IMR-90 (cell line): ENCODE measurements at places on chromosomes 4 and X. TPM values are rescaled to one million over a fixed set of nuclear protein-coding genes. Genes with fewer than 3 reads are reported as not detected.

EMCN gene
- not detected in 2 replicates for total RNA-seq

DNA sequence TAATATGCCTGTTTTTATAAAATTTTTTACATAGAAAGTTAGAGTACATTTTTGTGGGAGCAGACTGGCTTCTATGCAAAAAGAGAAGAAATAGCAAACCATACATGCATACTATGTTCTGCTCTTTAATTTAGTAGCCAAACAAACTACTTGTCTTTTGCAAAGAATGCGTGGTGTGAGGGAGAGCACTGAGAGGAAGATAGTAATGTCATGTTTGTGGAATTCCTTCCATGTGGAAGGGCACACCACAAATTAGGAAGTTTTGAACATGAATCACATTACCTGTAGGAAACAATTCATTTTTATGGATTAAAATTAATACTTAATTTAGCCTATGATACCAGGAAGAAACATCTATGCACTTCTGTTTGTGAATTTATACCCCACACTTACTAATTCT lies 1529.1 kb upstream of the ADGRL3 start:
- no peak for DNase-seq
- H3K4me3 ChIP-seq = no peak overlapping the region
- H3K4me1 ChIP-seq = no peaks in the 10 kb centered on the region
- H3K27me3 ChIP-seq = no peaks in the 10 kb centered on the region
- no peaks in the 10 kb centered on the region for H3K36me3 ChIP-seq

SRPX2 gene
- 14.4 and 20.6 TPM in 2 replicates for total RNA-seq

DNA sequence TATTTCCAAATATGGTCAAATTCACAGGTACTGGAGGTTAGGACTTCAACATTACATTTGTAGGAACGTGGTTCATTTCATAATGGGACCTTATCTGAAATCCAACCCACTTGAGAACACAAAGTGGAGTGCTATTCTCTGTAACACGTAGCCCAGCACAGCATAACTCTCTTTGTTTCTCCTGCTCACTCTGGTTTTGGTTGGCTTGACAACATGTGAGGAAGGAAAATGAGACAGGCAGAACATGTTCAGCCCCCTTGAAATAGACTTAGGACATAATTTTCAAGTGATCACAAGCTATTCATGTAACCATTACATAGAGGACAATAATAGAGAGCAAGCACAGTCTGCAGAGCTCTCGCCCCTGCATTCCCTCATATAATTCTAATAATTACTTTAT lies 115.1 kb upstream of the SMIM10 start:
- no peak for DNase-seq
- H3K4me3 ChIP-seq = no peak overlapping the region
- H3K4me1 ChIP-seq = no peaks in the 10 kb centered on the region
- H3K36me3 ChIP-seq = no peaks in the 10 kb centered on the region

- H3K4me3 ChIP-seq = no peak overlapping the region
- H3K4me1 ChIP-seq = peaks cover 3% of the 10 kb centered on the region
- no peaks in the 10 kb centered on the region for H3K36me3 ChIP-seq
- H3K27me3 ChIP-seq = no peaks in the 10 kb centered on the region
- H3K27ac ChIP-seq = no peak overlapping the region
Measured at GRCh38 chr4:143230683-143231082, 46.0 kb downstream of the USP38 start.

GRCh38 chrX:136863826-136864225 lies 16.7 kb downstream of the RBMX start:
- H3K4me3 ChIP-seq = no peak overlapping the region
- no peaks in the 10 kb centered on the region for H3K27me3 ChIP-seq
- no peak for DNase-seq
- no peaks in the 10 kb centered on the region for H3K4me1 ChIP-seq
- no peak overlapping the region; the same call in 1 of the 2 replicates for H3K27ac ChIP-seq

GRCh38 chr4:121199742-121200561 lies 35.8 kb upstream of the TNIP3 start:
- no peaks in the 10 kb centered on the region for H3K4me1 ChIP-seq
- H3K27me3 ChIP-seq = peaks cover 1% of the 10 kb centered on the region; the same call in 1 of the 2 replicates
- H3K27ac ChIP-seq = no peak overlapping the region
- H3K36me3 ChIP-seq = no peaks in the 10 kb centered on the region
- no peak for DNase-seq
